ENCODE measurements at places on chromosomes 5 and 9.

- no peak for DNase-seq
These were observed 291.4 kb upstream of the KLF4 start for GRCh38 chr9:107780960-107781359.

- no peak for DNase-seq
These were observed 51.7 kb downstream of the EPB41L4A start for GRCh38 chr5:112367400-112367799.

DNA sequence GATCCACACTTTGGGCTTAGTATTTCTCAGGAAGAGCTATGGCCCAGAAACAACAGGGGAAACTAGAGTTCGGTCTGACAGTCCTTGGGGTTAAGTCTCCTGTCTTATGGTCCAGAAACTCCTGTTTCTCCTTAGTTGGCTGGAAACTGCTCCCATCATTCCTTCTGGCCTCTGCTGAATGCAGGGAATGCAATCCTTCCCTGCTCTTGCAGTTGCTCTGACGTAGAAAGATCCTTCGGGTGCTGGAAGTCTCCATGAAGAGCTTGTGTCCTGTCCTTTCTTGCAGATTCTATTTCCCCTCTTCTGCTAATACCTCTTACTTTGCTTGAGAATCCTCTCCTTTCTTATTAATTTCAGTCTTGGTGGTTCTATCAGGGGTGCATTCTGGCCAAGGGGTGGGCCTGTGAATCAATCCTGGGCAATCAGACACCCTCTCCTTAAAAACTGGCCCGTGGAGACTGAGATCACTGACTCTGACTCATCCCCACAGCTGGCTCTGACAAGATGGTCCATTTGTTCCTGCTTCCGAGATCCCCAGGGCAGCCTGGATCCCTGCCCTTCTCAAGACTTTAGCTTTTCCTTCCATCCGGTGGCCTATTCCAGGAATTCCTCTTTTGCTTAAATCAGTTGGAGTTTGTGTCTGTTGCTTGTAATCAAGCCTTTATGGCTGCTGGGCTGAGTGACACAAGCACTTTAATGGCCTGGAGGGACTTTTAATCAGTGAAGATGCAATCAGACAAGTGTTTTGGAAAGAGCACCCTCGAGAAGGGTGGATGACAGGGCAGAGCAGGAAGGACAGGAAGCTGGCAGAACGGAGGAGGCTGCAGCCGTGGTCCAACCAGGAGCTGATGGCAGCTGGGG lies 23.7 kb downstream of the PTGS1 start:
- no peak for DNase-seq

DNA sequence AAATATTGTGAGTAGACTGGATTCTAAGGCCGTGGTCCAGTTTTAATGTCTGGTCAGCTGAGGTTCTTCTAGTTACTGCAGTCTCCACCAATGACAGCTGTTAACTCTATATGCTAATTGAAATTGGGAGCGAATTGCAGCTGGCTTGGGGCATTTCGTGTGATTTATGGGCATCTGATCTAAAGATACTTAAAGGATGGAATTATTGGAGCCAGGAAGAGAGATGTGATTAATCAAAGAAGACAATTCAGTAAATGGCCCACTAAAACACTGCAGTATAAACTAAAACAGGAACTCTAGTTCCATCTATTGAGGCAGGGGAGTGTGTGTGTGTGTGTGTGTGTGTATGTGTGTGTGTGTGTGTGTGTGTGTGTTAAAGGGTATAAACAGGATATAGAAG lies 157.5 kb upstream of the IQGAP2 start:
- DNase-seq = no peak

DNA sequence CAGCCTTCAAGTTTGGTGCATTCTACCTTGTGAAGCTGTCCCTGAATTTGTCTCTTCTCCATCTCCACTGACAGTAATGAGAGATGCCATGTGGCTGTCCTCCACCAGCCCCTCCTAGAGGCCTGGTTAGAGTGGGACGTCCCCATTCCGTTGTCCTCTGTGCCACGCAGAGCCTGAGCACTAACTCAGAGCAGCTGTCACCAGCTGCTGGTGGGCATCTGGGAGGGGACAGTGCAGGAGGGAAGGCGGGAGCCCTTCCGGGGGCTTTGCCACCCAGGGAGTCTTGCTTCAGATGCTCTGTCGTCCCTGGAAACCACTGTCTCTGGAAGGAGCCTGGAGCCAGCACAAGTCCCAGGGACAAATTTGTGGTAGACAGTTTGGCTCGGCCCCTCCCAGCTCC lies 78.6 kb downstream of the PDZD2 start:
- no peak for DNase-seq

- no peak for DNase-seq
These were observed 132.4 kb upstream of the OTULINL start for GRCh38 chr5:14449052-14449661.

DNA sequence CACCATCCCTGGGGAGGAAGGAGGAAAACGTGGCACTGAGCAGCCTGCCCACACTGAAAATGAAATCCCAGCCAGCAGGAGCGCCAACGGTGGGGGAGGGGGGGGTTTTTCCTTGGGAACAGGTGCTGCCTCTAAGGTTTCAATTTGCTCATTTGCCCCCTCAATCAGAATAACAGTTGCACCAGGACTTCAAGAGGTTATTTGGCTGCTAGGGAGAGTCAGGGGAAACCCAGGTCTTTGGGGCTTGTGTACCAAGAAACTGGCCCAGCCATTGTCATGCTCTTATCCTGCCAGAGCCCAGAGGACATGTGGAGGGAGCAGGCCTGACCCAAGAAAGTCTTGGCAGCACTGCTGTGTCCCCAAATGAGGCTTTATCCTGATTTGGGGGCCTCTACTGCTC lies 66.5 kb downstream of the NDFIP1 start:
- no peak for DNase-seq

DNA sequence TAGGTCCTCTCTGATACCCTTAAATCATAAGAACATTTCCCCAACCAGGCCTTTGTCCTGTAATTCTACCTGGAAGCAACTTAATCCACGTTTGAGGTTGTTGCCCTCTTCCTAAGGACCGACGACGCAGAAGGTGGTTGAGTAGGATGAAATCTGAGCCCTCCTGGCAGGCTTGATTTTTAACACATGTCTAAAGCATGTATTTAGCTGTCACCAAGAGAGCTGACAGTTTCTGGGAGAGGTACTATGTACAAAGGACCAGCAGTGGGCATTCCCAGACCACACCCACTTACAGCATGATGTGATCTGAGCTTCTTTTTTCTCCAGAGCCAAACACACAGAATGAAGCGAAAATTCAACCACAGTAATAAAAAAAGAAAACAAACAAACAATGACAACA lies 260.9 kb downstream of the SH3GL2 start:
- no peak for DNase-seq

DNA sequence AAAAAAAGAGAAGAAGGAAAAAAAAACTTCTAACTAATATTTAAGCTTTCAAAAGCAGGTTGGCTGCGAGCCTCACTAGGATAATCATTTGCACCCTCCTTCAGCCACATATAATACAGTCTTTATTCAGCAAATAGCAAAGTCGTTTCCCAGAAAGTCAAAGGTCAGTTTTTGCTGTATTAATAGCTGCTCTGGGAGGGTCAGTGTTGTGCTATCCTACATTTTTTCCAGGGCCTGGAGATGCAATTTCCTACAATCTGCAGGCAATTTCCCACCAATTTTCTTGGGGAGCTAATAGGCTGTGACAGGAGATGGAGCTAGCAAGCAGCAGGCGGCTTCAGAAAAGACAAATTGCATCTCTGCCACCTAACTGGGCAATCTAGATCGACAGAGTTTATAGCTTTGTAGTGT lies 136.8 kb downstream of the TLE1 start:
- no peak for DNase-seq

- no peak for DNase-seq
These were observed 43.3 kb upstream of the SLCO6A1 start for GRCh38 chr5:102542057-102542456.

DNA sequence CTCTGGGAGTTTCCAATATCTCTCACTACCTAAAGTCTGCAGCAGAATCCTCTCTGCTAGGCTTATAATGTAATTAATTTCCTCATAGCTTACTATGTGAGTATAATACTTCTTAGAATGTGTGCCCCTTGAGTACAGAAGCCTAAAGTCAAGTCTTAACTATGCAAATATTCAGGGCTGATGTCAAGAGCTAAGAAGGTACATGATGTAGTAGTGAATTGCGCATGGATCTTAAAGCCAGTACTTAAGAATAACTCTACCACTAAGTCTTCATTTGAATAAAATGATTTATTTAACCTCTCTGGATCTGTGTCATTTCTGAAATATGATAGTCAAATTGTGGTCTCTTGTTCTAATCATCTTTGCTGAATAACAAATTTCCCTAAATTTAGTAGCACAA lies 442.9 kb downstream of the DTWD2 start:
- DNase-seq = no peak

GRCh38 chr5:119397518-119398380 lies 41.9 kb downstream of the TNFAIP8 start:
- no peak for DNase-seq

GRCh38 chr5:116699332-116699731 lies 124.7 kb upstream of the SEMA6A start:
- no peak for DNase-seq

GRCh38 chr5:111367115-111367514 lies 142.9 kb downstream of the CAMK4 start:
- no peak for DNase-seq

DNA sequence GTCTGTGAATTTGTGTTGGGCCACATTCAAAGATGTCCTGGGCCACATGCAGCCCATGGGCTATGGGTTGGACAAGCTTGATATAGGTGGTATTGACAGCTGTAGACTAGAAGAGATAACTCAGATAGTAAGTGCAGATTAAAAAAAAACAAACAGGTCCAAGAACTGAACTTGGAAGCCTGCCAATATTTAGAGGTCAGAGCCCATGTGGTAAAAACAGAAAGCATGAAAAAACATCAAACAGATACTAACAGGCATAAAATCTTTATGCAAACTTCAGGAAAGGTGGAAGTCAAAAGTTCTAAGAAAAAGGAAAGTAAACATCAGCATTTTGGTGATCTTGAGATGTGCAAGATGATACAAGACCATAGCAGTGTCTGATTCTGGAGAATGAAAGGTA lies 155.1 kb upstream of the NR4A3 start:
- DNase-seq = no peak

DNA sequence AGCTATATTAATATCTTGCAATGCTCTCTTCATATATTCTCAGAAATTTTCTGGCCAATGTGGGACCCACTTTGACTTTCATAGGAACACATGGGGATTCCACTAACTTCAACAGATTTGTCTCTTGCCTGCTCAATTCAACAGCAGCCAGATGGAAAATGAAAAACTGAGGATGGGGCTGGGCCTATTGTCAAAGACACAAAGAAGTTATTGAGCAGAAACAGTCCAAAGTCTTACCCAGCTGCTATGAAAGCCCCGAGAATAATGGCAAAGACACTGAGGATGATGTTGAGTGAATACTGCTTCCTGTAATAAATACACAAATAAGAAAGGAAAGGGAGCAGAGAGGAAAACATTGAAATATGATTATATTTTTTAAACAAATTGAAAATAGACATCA lies 32.6 kb downstream of the SLC35D2 start:
- DNase-seq = no peak

- no peak for DNase-seq
These were observed 19.3 kb downstream of the RASEF start for GRCh38 chr9:83043597-83043996.

GRCh38 chr9:90909225-90909624 lies 107.6 kb downstream of the SYK start:
- no peak for DNase-seq

DNA sequence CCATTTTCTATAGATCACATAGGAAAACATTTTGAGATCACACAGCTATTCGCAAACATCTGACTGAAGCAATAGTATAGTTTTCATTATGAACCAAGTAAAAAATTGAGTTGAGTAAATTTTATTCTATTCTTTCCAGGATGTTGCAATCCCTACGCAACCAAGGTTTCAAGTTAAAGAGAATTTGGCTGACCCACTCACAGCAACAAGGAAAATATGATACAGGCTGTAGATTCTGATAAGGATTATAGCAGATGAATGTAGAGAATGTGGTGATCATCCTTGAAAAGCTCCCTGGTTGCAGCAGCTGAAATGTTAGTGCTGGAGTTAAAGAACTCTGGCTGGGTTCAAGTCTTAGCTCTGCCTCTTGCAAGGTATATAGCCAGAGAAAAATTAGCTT lies 4.7 kb downstream of the ABCA1 start:
- no peak for DNase-seq

Data from cerebellum (tissue), 4 donors.